Muscle of arm (tissue), 14 donors: ENCODE measurements at places on chromosomes 3 and 15.
A peak's percentile ranks its signal among the peaks of the same experiment; 100 is the strongest.

DNA sequence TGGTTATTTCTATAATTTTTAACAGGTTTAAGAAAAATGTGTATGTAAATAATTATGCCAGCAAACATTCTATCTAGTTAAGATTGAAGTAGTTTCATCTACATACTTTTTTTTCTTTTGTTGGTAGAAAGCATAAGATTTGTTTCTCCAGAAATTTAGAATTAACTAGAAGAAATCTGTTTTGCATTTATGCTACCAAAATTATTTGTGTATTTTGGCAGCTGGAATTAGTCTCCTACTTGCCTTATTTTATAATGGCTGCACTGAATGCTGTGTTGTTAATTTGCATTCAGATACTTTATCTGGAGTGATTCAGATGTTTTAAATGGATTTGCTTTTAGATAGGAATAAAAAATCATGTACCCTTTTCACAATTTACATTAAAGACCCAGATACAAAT lies 100.2 kb upstream of the NAALADL2 start:
- DNase-seq, result no peak

DNA sequence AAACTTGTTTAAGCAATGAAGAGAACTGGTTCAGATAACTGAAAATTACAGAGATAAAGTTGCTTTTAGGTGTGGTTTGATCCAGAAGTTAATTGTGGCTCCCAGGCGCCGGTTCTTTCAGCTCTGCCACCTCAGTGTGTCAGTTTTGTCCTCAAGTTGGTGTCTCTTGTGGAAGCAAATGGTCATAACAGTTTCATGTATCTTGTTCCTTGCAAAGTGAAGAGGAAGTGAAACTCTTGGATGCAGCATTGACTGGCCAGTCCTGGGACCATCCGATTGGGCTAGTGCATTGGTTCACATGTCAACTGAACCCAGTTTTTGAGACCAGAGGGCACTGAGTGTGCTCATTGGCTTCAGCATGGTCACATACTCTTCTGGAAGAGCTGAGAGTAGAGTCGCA lies 181.4 kb upstream of the GRM7 start:
- no peak for DNase-seq

- no peak for DNase-seq
Observed at GRCh38 chr15:58154769-58155168, 16.6 kb downstream of the AQP9 start.

DNA sequence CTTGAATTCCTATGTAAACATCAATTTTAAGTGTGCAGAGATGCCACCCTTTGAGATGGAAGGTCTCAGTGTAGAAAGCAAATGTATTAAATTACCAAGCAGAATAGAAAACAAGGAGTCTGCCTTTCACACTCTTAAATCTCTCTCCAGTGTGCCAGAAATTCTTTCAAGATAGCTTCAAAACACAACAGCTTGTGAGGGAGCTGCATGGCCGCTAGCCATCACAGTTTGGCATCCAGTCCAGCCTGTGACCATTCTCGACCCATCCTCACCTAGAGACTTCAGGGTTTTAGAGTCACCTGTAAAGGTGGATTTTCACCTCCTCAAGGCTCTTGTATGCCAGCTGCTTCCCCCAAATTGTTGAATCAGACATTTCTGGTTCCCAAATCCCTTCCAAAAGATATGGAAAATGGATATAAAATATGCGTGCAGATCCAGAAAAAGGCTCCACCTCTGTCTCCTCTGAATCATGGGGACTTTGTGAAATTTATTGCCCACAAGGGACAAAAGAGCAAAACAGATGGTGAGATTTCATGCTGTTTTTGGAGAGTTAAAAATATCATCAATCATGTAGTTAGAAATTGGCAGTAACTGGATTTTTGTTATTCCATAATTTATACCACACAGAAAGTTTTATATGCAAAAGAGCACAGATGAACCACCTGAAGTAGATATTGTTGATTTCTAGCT lies 114.2 kb upstream of the THRB start:
- peak; percentile 26 for DNase-seq

DNA sequence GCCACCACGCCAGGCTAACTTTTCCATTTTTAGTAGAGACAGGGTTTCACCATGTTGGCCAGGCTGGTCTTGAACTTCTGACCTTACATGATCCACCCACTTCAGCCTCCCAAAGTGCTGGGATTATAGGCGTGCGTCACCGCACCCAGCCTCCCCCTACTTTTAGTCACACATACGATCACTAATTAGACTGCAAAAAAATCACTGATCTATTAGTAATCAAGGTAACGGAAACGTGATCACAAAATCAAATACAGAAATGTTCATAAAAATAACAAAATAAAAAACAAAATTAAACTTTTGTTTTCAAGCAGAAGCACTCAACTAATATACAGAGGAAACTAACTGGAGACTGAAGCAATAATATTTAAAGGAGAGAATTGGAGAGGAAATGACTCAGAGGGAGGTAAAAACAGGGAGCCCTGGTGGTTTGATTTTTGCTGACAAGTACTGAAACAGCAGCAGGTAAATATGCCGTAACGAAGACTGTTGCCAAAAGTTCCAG lies 4.6 kb downstream of the WDR53 start:
- DNase-seq, result no peak

GRCh38 chr3:156981005-156981404 lies 154.9 kb downstream of the LEKR1 start:
- no peak for DNase-seq
